ENCODE measurements at places on chromosomes 2 and 18.

DNA sequence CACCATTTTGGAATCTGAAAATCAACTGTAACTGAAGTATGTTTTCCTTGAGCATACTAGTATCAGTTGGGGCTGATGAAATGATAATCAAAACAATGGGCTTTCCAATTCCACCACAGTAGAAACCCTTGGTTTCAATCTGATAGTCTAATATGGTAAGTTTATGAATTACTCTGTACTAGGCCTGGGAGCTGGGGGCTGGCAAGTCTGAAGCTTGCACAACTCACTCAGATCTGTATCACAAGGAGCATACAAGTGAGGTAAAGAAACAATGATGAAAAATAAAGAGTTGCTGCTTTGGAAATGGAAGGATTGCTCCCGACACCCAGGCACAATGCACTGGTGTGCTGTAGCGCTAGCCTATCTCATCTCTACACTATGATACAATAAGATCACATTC, 19.4 kb downstream of the ZEB2 start:
- no peak for DNase-seq

DNA sequence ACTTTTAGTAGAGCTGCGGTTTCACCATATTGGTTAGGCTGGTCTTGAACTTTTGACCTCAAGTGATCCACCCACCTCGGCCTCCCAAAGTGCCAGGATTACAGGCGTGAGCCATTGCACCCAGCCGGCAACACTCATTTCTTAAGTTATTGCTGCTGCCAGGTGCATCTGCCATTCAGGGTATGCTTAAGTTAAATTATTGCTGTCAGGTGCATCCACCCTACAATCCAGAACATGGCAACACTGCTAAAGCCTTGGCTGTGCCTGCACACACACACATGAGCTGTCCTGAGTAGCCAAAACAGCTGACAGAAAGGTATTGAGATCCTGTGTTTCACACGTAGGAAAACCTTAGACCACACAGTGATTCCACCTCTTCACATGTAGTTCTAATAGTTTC, 148.2 kb downstream of the FAM161A start:
- no peak for DNase-seq

DNA sequence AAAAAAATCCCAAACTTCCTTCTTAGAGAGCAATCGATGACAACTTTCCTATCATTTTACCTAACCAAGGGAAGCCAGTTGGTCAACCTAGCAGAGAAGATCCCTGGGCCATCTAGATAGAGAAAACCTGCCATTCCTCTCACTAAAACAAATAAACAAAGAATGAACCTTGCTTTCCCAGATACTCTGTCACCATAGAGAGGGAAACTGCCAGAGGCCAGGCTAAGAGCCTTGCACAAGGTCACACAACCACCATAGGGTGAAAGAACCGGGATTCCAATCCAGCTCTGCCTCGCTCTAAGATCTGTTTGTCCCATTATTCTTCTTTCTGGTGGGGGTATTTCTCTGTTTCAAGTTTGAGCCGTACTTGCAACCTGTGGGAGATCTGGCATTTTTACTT, 154.6 kb downstream of the CYRIA start:
- DNase-seq, result no peak

DNA sequence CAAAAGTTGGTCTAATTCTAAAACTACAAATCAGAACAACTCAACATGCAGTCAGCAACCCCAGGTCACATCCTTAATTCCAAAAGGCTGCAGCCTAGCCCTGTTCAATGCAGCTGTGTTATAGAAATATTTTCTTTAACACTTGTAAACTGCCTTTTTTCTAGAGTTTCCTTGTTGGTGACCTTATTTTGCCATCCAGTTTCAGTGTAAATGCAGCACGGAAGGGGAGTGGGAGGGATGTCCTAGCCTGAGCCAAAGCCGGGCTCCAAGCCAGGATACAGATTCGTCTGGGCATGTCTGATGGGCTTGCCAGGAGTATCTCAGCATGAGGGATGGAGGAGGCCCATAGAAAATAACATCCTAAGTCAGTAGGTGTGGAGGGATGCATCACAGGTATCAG, 17.7 kb upstream of the SP3 start:
- DNase-seq, result no peak

DNA sequence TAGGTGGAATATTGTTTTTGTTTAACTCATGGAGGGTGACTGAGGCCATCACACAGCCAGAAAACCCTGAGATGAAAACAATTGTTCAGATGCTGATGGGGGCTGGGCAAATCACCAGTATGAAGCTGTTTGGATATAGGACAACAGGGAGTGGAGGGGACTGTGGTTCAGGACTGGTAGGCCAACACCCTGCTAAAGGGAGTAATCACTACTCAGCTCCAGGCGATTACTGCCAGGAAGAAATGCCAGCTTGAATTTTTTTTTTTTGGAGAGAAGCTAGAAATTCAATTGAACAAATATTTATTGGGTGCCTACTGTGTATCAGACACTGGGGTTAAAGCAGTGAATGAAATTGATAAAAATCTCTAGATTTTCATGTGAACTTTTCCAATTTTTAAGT, 37.4 kb downstream of the TNP1 start:
- DNase-seq, result no peak

- DNase-seq, result no peak
Measured at GRCh38 chr2:26892922-26893524, 45.1 kb downstream of the DPYSL5 start.

DNA sequence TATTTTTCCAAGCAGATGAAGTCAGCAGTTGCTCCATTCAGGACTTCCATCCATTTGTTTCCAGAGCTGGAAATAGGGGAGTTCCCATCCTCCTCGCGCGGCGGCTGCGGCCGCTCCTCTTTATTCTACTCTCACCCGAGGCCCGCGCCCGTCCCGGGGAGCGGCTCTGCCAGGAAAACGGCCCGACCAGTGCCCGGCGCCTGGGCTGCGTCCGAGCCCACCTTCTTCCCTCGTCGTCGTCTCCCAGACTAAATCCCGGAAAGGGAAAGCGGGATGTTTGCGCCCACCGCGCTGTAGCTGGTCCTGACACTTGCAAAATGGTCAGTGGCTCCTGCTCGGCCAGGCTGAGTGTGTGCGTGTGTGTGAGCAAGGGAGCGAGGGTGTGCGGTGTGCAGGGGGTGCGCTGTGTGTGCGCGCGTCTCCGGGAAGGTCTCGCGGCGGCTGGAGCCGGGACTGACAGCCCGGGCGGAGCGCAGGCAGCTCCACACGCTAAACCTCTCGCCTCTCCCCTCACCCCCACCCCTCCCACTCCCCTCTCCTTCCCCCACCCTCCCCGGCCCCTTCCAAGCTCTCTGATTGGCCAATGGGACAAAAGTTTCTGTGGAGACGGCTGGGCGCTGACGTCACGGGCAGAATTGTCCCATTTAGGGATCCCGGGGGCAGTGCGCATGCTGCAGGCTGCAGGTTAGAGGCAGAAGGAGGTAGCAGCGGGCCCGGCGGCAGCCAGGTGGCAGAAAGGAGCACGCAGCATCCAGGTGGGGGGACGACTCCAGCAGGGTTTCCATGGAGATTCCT, at the start of gene NOL4:
Gene NOL4 (minus strand): TSS at position 491 of the 795 bp plus-strand sequence. CDS start 1,660 bp downstream, outside the sequence.
- DNase-seq, result peak; percentile 98

DNA sequence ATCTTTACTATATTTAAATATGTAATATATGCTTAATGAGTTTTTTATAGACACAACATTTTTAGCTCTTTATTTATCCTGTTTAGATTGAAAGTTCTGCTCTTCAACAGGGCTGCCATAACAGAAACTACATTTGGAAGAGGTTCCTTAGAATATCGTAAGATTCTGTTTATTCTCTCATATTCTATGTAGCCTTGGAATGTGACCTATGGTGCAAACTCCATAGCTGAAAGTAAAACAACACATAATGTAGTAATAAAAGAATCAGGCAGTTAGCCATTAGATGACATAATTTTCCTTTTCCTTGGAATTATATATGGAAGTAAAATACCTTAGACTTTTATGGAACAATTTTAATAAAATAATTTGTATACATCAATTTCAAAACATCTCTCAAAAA, 91.3 kb downstream of the ZNF804A start:
- no peak for DNase-seq

- no peak for DNase-seq
Measured at GRCh38 chr2:220127876-220128275, 500.4 kb downstream of the SLC4A3 start.

DNA sequence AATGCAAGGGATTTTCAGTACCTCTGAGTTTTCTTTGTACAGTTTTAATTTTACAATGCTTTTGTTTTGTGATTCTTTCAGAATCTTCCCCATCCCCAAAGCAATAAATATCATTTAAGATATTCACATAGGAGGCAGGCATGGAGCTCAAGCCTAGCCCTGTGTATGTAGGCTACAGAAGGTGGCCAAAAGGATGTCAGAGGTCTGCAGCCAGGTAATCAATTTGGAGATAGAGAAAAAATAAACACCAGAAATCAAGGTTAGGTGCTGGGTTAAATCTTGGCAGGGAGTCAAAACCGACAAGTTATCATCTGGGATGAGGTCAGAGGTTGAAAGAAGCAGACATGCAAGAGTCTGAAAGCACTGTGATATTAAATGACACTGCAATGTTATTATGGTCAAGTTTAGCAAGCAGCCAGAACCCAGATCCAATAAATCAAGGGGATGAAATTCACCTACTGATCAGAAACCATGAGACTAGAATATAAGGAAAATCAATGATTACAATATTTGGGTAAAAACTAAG, 45.1 kb upstream of the LRP1B start:
- DNase-seq, result no peak

DNA sequence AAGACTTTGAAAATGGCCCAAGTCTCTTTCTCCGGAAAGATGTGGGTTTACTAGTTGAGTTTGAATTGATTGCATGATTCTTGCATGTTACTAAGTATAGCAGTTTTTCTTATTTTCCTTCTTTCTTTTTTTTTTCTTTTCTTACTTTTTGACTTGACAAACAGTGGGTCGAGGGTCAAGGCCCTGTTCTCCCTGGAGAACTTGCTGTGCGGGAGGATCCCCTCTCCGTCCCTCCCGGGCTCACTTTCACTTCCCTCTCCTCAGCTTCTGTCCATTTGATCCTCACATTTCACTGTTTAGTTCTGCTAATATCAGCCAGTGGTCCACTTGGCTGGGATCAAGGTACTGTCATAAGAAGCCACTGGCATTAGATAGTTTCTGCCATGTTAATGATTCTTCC, 767.4 kb downstream of the TDRD15 start:
- DNase-seq, result no peak

GRCh38 chr2:226698671-226699070, 100.9 kb downstream of the IRS1 start:
- no peak for DNase-seq

DNA sequence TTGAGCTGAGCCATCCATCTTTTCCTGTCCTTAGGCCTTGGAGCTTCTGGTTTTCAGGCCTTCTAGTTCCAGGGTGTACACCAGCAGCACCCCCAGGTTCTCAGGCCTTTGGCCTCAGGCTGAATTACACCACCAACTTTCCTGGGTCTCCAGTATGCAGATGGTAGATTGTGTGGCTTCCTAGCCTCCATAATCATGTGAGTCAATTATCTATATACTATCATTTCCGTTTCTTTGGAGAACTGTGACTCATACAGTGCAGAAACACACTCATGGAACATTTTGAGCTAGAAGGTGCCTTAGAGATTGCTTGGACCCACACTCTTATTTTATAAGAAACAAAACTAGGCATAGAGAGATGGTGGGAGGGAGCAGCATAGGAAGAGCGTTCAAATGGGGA, 167.4 kb downstream of the NCK2 start:
- no peak for DNase-seq
